Dorsolateral prefrontal cortex (tissue), 122 donors: ENCODE measurements at places on chromosomes 13 and 19.

DNA sequence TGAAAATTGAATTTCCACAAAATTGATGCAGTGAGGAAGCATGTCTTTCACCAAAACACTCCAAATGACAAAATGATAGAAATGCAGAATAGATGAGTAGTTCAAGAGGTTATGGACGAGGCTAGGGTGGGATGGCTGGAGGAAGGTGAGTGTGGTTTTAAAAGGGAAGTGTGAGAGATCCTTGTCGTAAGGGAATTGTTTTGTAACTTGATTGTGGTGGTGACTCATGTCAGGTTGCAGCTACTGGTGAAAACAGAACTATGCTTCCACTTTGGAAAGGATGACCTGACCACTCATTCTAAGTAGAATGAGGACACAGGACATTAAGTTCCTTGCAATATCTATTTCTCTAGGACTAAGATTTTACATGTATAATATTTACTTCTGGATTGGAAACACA is 345.7 kb downstream of the MTUS2 start:
- DNase-seq: no peak

DNA sequence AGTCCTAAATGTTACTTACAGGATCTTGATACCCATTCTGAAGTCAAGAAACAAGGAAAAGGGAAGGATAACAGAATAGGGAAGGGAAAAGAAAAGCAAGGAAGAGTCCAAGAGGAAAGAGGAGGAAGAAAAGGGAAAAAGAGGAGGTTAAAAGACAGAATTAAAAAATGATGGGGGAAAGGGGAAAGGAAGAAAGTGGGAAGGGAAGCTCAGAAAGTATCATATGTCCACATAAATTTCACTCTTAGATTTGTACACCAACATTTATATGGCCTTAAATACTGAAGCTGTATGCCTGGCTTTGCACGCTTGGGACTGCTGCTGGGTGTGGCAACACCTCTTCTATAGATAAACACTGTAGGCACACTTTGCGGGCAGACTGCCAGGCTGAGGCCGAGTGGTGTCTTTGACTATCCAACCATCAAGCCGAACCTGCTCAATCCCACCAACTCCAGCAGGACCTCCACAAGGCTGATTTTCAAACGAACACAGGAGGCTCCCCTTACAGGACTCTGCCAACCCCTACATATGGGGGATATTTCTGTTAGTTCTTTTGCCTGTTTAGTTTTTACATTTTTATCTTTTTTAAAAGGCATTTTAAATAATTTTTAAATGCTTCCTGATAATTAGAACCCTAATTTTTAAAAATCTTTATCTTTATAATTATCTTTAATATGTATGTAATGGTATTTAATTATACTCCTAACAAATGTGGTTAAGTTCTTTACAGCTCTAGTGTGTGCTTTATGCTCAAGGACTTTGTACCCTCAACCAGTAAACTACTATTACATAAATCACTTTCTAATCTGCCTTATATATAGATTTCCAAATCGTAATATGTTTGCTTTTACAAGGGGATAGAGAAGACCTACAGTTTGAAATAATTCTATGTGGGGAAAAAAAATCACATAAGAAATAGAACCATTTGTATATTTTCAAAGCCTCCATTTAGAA is 154.2 kb downstream of the DIAPH3 start:
- no peak for DNase-seq

- no peak for DNase-seq
Observed at GRCh38 chr13:102333320-102334198, 68.3 kb downstream of the FGF14 start.

DNA sequence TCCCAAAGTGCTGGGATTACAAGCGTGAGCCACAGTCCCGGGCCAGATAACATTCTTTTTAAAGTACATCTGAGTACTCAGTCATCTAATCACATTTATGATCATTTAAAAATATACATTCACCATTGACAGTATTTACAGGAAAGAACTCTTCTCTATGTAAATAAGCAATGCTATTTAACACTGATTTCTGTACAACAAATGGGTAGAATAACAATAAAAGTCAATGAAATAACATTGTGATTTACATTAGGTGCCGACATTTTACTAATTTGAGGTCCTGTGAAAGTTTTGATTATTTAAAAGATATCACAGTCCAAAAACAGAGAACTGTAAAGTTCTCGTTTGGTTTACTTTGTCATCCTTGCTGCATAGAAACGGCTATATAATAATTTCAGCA is 1763.7 kb downstream of the SLITRK1 start:
- no peak for DNase-seq

GRCh38 chr13:44573071-44573470 is 3.1 kb downstream of the TSC22D1 start:
- peak; percentile 44 for DNase-seq

- no peak for DNase-seq
Observed at GRCh38 chr13:36418022-36418805, 14.1 kb upstream of the CCNA1 start.

DNA sequence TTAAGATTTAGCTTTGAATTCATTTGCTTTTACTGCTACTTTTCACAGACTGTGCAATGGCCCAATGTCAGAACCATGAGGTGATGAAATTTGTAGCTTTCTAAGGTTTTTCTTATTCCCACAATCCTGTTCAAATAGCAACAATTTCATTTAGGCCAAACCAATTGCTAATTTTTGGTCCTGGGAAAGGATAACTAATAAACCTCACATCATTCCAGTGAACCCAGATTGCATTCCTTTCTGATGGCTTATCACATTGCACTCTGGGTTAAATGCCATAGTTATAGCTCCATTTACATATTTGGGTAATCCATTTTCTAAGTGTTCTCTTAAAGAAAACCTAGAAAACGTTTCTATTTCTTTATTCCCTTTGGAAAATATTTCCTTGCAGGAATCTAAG is 22.9 kb upstream of the POMP start:
- no peak for DNase-seq

DNA sequence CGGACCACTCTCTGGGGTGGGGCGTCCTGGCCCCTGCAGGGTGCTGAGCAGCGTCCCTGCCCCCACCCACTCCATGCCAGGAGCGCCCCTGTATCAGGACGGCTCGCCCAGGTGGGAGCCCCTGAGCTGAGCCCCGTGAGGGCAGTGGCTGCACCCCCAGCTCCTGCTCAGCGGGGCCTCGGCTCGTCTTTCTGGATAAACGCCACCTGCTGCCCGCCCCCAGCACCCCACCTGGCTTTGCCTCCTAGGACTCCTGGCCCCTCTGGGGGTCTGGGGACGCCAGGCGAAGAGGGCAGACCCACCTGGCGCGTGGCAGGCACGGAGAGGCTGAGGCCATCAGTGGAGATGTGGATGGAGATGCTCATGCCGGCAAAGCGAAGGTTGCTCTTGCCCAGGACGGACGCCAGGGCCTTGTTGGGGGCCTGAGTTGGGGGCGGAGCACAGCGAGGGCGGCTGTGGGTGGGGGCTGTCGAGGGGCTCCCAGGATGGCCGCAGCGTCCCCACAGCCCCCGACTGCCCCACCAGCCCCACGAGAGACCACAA is 22.3 kb downstream of the SHC2 start:
- no peak for DNase-seq

DNA sequence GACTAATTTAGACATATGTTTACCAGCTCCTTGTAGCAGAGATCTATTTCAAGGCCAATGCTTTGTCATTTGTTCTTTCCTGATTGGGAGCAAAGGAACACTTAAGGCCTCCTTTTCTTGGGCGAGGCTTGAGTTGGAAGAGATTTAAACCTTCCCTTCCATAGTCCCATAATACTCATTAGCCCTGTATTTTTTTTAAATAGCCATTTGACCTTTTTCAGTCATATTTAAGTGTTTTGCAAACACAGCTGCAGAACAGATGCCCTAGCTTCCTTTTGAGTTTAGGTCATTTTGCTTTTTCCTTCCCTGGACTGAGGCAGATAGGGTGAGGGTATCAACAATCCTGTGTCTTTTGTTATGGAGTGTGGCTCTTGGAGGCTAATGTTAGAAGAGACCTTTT is 198.3 kb downstream of the NBEA start:
- DNase-seq: no peak

- no peak for DNase-seq
Observed at GRCh38 chr13:62320129-62321108, 904.8 kb upstream of the PCDH20 start.

- no peak for DNase-seq
Observed at GRCh38 chr13:98171900-98172589, 5.0 kb downstream of the RNF113B start.

DNA sequence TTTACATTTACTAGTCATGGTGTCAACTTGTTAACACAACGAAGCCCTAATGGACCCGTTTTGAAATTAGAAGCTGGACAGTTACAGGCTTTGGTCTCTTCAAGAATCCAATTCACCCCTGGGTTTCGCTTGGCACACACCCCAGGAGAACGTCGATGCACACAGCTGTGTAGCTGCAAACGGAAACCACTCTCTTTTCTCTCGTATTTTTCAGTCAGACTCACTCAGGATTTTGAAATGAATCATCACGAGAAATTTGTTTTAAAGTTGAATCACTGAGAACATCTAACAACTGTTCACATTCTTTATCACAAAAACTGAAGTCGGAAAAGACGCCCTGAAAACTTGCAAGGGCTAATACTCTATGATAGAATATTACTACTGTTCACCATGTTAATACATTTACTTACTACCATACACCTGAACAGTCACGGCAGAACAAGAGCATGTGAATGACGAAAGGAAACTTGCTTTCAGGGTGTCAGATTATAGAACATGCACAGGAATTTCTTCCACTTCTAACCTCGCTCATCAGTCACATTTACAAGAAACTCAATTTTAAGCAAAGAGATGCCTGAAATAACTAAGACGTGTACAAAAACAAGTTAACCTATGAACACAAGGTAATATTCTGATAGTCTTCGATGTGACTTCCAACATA is 4.7 kb downstream of the PNMA8A start:
- no peak for DNase-seq

DNA sequence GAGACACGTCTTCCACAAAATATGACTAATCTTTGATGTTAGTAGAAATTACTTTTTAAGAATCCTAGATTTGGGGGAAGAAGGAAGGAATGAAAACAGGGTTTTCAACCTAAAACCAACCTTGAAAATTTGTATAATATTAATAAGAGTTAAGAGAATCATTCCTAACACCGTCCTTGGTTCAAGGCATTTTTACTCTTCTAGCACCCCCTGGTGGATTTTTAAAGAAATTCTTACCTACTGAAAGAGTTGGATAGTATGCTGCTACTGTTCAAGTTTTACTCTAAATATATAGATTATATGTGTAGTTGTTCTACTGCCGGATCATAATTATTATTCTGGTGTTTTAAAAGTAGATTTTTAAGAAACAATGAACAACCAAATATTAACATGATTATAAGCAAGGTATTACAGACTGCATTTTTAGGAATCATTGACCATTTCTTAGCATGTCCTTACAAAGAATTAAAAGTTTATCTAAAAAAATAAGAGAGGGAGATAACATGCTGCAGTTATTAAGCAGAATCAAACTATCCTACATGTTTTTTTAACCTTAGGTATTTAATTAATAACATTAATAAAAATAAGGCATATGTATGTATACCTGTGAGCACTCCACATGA is 7.4 kb upstream of the SLITRK6 start:
- DNase-seq: no peak

GRCh38 chr19:45878043-45878794 is 7.7 kb downstream of the IRF2BP1 start:
- no peak for DNase-seq

DNA sequence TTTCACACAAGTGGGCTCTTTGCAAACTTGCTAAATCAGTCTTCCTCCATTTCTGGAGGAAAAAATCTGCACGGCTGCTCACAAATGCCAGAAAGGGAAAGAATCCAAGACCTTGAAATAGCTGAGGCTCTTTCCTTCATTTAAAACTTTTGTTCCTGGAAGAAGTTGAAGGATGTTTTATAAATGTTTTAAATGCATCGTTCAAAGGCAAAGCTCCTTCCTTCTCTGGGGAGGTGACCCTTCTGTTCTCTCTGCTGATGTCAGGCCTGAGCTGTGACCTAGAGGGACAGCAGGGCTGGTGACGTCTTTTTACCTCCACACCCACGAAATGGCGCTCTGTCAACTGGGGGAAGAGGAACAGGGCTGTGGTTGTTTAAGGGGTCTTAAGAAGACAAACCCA is 376.4 kb upstream of the ZNF507 start:
- DNase-seq: no peak
